ENCODE measurements at places on chromosomes 6 and 20.

DNA sequence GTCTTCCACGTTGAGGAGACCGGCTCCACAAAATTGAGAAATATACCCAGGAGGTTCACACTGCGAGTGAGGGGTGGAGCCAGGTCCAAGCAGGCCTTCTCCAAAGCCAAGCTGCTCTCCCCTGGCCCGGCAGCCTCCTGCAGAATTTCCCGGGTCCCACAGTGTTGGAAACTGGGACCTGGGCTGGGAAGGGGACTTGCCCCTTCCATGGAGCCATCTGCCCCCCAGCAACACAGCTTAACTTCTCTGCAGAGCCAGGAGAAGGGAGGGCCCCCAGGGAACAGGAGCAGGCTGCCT lies 35.4 kb downstream of the MDFI start:
- peak; percentile 31 for DNase-seq

GRCh38 chr20:24676978-24677370 lies 207.5 kb downstream of the SYNDIG1 start:
- DNase-seq, result no peak

- no peak for DNase-seq
Observed at GRCh38 chr6:4185419-4185818, 50.0 kb upstream of the ECI2 start.

DNA sequence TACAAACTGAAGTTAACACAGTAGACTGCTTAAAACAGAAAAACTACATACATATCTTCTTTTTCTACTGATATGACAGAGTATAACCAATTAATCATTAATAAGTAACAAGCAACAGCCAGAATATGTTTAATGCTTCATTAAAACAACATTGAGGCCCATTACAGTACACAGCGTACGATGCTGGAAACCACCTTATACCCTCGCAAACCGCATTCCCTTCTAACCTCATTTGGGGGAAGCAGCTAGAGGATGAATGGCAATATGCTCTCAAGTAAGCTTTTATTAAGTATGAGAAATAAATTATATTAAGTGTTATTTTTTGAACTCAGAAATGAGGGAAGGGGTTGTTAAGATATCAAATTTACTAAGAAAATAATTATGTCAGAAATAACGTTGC lies 142.4 kb downstream of the GMDS start:
- no peak for DNase-seq

- no peak for DNase-seq
Observed at GRCh38 chr6:134920422-134920821, 29.5 kb downstream of the ALDH8A1 start.

GRCh38 chr6:42276034-42276890 lies 58.6 kb upstream of the MRPS10 start:
- DNase-seq, result no peak

- peak; percentile 67 for DNase-seq
Observed at GRCh38 chr6:28944412-28944865, 20.7 kb upstream of the TRIM27 start.

DNA sequence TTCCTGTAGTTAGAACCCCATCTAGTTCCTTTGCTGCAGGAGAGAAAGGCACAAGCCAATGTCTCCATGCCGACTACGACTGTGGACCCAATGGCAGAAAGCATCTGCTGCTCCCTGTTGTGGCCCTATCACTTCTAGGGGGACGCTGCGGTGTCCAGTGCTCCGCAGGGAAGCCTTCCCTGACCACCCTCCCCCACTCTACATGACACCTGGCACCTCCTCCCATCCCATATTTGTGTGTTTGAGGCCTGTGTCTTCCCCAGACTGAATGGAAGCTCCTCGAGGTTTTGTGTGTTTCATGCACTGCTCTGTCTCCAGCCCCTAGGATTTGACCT lies 159.5 kb downstream of the DTNBP1 start:
- DNase-seq, result no peak

DNA sequence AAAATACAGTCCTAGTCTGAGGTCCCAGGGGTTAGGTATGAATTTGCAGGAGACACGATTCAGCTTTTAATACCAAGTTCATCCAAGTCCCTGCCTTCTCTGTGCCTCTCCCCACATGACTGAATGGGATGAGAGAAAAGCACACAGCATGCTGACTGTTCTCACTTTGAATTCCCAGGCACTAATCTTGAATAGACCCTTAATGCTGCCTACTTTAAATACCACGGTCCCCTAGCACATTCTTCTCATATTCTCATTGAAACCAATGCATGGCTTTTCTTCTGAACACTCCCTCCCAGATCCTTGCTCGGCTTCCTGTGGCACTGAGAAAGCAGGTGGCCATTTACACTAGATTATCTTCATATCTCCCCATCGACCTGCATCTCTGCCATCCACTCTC lies 30.1 kb upstream of the SCAF8 start:
- no peak for DNase-seq

- DNase-seq, result no peak
Observed at GRCh38 chr6:82894653-82895259, 170.9 kb downstream of the UBE3D start.

DNA sequence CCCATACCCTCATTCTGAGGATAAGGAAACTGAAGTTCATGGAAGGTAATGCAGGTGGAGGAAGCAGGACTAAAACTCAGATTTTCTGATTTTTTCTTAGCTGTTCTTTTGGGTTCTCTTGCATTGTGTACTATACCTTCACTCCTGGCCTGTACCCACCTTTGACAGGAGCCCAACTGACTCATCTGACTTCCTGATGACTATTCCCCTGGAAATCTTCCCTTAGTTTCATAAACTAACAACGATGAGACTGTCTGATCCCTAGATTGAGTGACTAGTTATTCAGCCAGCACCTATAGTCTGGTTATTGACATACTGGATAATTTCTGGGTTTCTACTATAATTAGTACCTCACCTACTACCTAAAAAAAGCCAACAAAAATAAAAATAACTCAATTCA lies 10.1 kb downstream of the CRYBG1 start:
- DNase-seq, result no peak

GRCh38 chr6:79410806-79411205 lies 126.4 kb downstream of the LCA5 start:
- DNase-seq, result no peak

GRCh38 chr20:17189976-17190695 lies 36.7 kb upstream of the PCSK2 start:
- no peak for DNase-seq

- DNase-seq, result no peak
Observed at GRCh38 chr6:71197267-71197666, 91.3 kb upstream of the OGFRL1 start.

DNA sequence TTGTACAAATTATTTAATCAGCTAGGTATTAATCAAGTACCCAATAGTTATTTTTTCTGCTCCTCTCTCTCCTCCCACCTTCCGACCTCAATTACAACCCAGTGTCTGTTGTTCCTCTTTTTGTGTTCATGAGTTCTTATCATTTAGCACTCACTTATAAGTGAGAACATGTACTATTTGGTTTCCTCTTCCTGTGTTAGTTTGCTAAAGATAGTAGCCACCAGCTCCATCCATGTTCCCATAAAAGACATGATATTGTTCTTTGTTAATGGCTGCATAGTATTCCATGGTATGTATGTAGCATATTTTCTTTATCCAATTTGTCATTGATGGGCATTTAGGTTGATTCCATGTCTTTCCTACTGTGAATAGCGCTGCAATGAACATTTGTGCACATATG lies 652.8 kb upstream of the CITED2 start:
- no peak for DNase-seq

GRCh38 chr6:90835596-90836212 lies 248.8 kb upstream of the MAP3K7 start:
- no peak for DNase-seq

DNA sequence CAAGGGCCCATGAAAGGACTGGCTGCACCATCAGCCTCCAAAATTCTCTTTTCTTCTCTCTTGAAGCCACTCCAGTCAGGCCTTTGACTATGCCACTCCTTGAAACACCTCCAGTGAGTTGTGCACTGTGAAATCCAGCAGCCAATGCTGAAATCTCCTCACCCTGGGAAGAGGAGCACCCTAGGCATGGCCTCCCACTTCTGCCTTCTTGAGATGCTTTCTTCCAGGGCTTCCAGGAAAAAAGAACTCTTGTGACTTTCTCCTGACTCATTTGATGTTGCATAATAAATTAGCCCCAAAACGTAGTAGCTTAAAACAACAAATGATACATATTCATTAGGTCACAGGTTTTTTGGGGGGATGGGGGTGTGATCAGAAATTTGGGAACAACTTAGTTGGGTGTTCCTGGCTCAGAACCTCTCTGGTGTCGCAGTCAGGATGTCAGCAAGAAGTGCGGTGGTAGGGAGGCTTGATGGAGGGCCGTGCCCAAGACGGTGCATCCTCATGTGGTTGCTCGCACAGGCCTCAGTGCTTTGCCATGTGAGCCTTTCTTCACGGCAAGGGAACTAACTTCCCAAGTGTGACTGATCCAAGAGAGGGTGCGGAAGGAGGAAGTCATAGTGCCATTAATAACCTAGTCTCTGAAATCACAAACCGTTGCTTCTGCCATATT lies 12.1 kb downstream of the NCR2 start:
- DNase-seq, result no peak

- DNase-seq, result no peak
Observed at GRCh38 chr6:142902636-142903053, 42.3 kb downstream of the HIVEP2 start.

DNA sequence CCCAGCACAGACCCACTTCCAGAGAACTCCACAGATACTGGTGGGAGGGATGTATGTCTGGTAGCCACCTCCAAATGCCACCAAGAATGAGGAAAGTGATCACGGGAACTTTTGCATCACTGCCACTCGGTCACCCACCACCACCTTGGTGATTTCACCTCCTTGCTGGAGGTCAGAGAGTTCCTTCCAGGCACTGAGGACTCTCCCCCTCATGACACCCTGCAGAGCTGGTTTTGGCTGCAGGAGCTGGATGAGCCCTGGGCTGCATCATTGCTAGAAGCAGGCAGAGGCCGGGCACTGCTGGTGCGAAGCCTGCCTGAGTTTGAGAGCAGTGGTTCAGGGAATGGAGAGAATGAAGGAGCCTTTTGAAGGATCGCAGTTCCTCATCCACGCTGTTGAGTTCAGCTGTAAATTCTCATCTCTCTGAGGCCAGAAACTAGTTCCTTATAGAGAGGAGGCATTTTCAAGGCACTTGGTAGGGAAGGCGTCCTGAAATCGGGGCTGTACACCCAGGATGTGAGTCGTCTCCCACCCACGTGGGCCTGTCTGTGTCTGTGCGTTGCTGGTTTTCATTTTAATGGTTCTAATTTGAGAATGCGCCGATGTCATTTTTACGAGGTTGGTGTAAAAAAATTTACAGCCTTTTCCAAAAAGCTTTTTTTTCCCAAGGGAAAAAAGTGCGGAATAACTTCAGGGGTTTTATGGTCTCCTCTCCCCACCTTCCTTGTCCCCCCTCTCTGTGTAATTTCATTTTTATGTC lies 25.0 kb downstream of the FOXP4 start:
- no peak for DNase-seq

- no peak for DNase-seq
Observed at GRCh38 chr6:4358414-4359107, 223.2 kb upstream of the ECI2 start.

GRCh38 chr6:80940571-80940970 lies 811.9 kb downstream of the TENT5A start:
- no peak for DNase-seq

GRCh38 chr20:24668791-24669190 lies 199.4 kb downstream of the SYNDIG1 start:
- no peak for DNase-seq

GRCh38 chr6:159119791-159120190 lies 49.4 kb upstream of the FNDC1 start:
- no peak for DNase-seq

GRCh38 chr6:34143884-34144580 lies 1.9 kb downstream of the GRM4 start:
- peak; percentile 32 for DNase-seq

- DNase-seq, result no peak
Observed at GRCh38 chr20:44494266-44494665, 18.6 kb downstream of the TTPAL start.

- no peak for DNase-seq
Observed at GRCh38 chr6:164114651-164115050, 700.1 kb downstream of the QKI start.

DNA sequence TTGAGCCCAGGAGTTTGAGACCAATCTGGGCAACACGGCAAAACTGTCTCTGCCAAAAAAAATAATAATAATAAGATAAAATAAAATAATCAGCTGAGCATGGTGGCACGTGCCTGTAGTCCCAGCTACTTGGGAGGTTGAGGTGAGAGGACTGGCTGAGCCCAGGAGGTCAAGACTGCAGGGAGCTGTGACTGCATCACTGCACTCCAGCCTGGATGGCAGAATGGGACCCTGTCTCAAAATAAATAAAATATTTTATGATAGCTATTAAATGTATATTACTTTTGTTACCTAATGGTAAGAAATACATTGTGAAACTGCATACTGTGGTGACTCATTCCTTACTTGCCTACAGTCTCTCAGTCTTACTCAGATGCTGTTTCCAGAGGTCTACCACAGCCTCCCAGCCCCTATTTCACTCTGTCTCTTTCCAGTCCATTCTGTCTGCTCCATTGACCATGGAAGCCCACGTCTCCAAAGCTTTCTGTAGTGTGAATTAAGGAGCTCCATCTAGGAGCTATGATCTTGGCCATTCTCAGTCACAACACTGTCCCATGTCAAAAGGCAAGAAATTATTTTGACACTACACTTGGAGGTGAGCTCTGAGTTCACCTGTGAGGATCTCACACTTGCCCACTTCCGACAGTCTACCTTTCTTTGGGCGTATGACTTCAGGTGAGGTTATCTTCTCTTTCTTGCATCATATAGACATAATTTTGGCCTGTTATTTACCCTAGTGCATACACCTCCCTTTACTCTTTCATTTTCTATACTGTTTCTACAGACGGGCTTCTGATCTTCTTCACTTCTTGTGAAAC lies 22.4 kb upstream of the SNX9 start:
- no peak for DNase-seq

- DNase-seq, result no peak
Observed at GRCh38 chr6:10526156-10526555, 5.0 kb downstream of the GCNT2 start.

DNA sequence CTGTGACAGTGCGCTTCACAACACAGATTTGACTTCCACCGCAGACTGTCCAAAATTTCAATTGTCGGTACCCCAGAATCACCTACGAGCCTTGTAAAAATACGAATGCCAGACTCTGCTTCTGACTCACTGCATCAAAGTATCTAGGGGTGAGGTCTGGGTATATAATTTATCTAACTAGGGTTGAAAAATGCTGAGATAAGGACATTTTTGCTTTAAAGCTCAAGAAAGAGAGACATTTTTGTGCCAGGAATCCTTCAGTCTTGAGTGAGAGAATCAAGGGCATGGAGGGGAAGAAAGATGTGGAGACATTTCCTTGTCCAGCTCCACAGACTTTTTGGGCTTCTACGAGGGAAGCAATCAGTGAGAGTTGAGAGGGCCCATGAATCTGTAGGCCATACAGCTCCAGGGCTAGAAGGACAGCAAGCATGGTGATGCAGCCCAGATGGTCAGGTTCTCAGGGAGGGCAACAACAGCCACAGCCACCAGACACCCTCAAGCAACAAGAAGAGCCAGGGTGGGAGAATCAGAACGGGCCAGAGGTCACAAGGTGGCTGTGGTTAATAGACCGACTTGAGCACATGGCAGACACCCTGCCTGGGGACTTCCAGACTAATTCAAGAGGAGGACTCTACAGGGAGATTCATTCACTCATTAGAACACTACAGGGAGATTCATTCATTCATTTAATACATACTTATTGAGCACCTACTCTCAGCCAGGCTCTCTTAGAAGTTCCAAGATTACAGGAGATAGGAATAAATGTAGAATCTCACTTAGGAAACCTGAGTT lies 211.1 kb upstream of the PRDM1 start:
- DNase-seq, result no peak
